ENCODE measurements at places on chromosomes 2 and 18. TPM values are rescaled to one million over a fixed set of nuclear protein-coding genes. Genes with fewer than 3 reads are reported as not detected.

ZAP70 gene
- total RNA-seq, result not detected

RNF181 gene
- 125 TPM for total RNA-seq

MATN3 gene
- 0.83 TPM for total RNA-seq

TUBB6 gene
- 167 TPM for total RNA-seq

ATIC gene
- total RNA-seq, result 297 TPM
